Suppressor macrophage (primary cell): ENCODE measurements at places on chromosomes 6 and 20.
A peak's percentile ranks its signal among the peaks of the same experiment; 100 is the strongest.

GRCh38 chr6:16876201-16876600 is 114.9 kb upstream of the ATXN1 start:
- DNase-seq = no peak

DNA sequence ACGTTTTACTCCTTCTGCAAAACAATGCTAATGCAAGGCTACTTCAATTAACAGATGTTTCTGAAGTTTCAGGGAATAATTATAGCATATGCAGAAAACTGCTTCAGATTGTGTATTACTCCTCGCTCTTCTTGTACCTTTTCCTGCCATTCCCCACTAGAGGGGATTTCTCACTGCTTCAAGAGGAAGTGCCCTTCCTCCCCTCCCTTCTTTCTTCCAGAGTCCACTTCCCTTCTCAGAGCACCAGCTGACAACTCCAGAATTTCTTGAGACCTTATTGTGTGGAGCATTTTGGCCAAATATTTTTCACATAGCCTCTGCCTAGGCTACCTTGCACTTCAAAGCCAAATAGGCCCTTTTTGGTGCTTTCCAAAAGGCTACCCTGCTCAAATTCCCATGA is 12.7 kb upstream of the MCUR1 start:
- peak; percentile 27 for DNase-seq

DNA sequence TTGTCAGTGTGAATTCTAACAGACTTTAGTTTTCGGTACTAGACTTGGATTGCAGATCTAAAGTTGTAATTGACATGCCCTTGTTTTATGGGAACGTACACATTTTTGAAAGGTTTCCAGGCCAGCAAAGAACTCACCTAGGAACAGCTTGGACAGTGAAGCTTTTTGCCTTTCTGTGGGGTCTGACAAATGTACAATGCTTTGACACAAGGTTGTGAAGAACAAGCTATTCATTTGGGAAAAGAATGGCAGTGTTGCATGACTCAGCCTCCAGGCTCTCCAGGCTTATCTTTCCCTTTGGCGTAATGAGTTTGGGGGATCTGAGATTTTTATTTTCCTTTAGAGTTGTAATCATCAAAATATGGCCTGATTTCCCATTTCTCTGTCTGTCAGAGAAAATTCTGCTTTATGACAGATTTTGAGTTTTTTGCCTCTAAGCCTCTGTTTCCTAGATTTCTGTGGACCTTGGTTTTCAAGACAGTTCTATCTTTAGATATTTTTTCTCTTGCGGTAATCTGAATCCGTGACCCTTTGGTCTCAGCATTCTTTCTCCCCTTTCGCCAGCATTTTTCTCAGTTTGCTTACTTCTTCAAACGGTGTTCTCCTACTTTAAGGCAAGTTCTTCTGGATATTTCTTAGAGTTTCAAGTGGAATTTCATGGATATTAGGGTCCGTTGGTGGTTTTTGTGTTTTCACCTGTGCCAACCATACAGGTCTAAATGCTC is 221.0 kb downstream of the ADGB start:
- no peak for DNase-seq

GRCh38 chr20:44182135-44182765 is 4.7 kb downstream of the JPH2 start:
- no peak for DNase-seq

- DNase-seq = no peak
Observed at GRCh38 chr6:160174681-160175080, 53.1 kb downstream of the SLC22A1 start.

- no peak for DNase-seq
Observed at GRCh38 chr6:74578339-74578738, 627.5 kb downstream of the COL12A1 start.

DNA sequence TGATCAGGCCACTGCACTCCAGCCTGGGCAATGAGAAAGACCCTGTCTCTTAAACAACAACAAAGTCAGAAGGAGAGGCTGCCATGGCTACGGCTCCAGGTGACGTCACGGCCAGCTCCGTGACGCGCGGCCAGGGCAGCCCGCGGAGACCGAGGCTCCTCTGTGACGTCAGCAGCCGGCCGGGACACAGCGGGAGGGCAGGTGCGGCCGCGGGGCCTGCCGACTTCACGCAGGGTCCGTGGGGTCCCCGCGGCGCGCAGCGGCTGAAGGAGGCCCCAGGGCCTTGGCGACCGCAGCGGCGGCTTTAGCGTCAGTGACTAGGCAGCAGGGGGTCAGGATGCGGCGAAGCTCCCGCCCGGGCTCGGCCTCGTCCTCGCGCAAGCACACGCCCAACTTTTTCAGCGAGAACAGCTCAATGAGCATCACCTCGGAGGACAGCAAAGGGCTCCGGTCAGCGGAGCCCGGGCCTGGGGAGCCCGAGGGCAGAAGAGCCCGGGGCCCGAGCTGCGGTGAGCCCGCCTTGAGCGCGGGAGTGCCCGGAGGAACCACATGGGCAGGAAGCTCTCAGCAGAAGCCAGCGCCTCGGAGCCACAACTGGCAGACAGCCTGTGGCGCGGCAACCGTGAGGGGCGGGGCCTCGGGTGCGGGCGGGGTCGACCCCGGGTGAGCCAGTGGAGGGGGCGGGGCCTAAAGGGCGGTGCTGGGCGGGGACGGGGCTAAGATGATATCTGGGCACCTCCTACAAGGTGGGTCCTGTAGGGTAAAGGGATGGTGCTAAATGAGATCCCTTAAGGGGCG is at the start of gene SPAG4:
Gene SPAG4 (plus strand): TSS at position 163 of the 798 bp plus-strand sequence. CDS start 175 bp downstream, at position 338.
- DNase-seq = peak; percentile 100

DNA sequence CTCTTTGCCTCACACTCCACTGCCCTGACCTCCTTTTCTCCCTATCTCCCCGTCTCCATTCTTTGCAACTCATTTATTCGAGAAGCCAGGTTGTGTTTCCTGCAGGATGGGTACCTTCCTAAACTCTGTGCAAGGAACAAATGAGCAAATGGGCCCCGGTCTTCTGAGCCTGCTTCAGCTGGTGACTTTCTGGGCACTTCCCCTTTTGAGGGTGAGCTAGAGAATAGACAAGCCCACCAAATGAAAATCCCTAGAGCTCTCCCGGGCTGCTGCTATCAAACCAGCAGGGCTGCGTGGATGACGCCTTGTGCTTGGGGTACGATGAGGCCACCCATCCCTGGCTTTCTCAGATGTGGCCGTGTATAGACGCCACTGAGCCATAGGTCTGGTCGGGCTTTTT is 91.0 kb upstream of the FOXA2 start:
- peak; percentile 7 for DNase-seq

DNA sequence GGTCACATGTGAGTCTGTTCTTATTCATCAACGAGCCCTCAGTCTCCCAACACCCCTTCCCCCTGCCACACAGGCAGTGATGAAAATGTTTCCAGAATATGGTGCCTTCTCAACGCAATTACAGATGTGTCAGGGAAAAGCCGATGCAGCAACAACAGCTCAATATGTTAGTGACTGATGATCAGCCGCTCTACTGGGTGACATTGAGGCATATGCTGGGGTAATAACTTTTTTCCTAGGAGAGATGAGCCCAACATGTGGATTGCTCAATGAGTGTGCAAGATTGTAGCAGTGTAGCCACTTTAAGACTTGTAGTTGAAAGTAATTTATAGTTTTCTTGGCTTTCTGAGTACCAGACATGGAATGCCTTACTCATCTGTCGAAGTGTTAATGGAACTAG is 49.4 kb downstream of the DTD1 start:
- DNase-seq = no peak

- DNase-seq = peak; percentile 59
Observed at GRCh38 chr6:148530394-148530953, 187.8 kb downstream of the SASH1 start.

DNA sequence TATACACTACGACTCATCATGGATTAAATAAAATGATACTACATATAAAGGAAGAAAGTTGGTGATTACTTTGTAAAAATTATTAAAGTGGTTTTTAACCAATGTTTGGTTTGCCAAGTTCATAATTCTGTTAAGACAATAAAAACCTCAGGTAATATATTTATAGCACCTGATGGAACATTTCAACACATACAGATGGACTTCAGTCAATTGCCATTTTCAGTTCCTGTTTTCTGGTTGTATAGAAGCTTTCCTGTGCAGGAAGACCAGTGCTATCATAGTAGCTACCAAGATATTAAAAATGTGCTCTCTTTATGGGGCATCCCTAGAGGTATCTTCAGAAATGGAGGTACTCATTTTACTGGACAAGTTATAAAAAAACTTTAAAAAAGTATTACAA is 1686.4 kb downstream of the GRIK2 start:
- no peak for DNase-seq

GRCh38 chr6:45812922-45813321 is 202.7 kb downstream of the CLIC5 start:
- DNase-seq = no peak

GRCh38 chr20:23488996-23489395 is 1.9 kb upstream of the CST8 start:
- no peak for DNase-seq

- DNase-seq = no peak
Observed at GRCh38 chr6:12645941-12646340, 70.6 kb upstream of the PHACTR1 start.

- no peak for DNase-seq
Observed at GRCh38 chr6:157196391-157196790, 126.9 kb downstream of the TMEM242 start.
